Stimulated activated CD4-positive, alpha-beta T cell treated with anti-CD3 and anti-CD28 coated beads, TNF-alpha, amount 100 ng/mL, for 24 hours (primary cell): ENCODE measurements at places on chromosomes 13 and 19.
A peak's percentile ranks its signal among the peaks of the same experiment; 100 is the strongest.

DNA sequence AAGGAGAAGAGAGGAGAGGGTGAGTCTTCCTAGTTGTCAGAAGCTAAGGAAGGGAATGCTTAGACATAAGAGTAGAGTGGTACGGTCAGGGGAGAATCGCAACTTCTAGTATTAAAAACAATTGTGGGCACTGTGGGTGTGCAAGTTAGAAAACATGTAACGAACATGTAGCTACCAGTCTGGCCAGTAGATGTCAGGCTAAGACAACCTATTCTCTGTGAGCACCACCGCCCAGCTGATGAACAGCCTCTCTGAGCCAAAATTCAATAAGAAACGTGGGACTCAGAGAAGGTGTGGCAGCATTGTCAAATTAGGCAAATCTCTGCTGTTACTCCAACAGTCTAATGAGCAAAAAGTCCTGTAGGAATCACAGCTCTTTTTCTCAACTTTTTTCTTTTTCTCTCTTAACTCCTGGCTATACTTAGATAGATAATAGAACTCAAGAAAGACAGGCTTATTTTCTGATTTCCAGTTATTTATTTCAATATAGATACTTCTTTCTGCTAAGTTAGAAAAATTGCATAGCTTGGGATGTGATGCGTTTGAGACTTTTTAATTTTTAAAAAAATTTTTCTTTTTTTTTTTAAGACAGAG, 186.2 kb downstream of the USP12 start:
- peak; percentile 45 for DNase-seq

- DNase-seq = no peak
Observed at GRCh38 chr13:110109140-110109783, 197.7 kb downstream of the COL4A1 start.

DNA sequence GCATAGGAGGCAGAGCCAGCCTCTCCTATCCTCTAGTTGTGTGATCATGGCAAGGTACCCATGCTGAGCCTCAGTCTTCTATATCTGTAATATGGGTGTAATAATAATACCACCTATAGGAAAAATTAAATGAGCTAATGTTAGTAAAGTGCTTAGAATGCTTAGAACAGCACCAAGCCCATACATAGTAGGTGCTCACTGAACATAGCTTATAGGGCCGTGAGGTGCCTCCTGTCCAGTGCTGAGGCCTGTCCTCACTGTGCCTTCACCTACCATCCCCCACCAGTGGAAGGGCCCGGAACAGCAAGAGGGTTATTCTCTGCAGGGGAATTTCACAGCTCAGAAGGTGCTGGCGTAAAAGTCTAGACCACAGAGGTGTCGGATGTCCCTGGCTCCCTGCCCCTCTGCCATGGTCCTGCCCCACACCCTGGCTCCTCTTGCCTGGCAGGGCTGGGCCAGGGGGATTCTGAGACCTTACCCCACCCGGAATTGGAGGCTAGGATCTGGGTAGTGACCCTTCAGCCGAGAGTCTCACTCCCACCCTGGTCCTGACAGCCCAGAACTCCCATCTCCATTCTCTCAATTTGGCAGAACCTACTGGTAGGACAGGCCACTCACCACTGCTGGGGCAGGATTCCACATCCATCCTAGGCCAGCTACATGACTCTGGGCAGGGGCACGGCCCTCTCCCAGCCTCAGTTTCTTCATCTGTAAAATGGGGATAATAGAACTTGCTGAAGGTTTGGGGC, 2.2 kb upstream of the SCN1B start:
- no peak for DNase-seq

- DNase-seq = no peak
Observed at GRCh38 chr19:19403373-19403901, 2.0 kb upstream of the GATAD2A start.

- no peak for DNase-seq
Observed at GRCh38 chr19:33171916-33172359, 22.2 kb upstream of the LRP3 start.

GRCh38 chr13:20412691-20413355, 112.8 kb downstream of the CRYL1 start:
- DNase-seq = peak; percentile 28

- DNase-seq = no peak
Observed at GRCh38 chr13:28429685-28430290, 65.1 kb downstream of the FLT1 start.

DNA sequence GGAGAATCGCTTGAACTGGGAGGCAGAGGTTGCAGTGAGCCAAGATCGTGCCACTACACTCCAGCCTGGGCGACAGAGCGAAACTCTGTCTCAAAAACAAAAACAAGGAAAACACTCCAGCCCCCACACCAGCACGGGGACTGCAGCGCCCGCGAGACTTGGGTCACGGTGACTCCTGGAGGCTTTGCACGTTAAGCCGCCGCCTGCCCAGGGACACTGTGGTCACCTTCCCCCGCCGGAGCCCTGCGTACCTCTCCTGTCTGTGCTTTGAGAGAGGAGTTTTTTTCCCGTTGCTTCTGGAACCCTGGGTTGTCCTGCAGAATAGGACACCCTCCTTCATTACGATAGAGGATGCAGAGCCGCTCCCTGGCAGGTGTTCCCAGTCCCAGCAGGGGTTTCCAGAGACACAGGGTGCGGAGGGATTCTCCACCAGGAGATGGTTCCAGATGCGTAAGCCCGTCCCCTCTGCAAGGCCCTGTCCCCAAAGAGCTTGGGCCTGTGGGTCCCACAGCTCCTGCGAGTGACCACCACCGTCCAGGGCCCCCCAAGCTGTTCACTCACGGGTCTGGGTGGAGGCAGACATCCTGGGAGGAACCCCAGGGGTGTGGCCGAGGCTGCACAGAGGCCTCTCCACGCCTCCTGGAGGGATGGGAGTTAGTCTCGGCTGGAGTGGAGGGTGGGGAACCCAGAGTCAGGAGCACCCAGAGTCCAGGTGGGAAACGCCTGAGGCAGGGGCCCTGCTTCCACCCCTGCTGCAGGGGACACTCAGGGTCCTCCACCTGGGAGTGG, 42.8 kb upstream of the NDUFS7 start:
- no peak for DNase-seq

- DNase-seq = no peak
Observed at GRCh38 chr13:67437244-67437643, 207.1 kb upstream of the PCDH9 start.

- DNase-seq = no peak
Observed at GRCh38 chr13:50209631-50210030, 194.4 kb downstream of the KCNRG start.

DNA sequence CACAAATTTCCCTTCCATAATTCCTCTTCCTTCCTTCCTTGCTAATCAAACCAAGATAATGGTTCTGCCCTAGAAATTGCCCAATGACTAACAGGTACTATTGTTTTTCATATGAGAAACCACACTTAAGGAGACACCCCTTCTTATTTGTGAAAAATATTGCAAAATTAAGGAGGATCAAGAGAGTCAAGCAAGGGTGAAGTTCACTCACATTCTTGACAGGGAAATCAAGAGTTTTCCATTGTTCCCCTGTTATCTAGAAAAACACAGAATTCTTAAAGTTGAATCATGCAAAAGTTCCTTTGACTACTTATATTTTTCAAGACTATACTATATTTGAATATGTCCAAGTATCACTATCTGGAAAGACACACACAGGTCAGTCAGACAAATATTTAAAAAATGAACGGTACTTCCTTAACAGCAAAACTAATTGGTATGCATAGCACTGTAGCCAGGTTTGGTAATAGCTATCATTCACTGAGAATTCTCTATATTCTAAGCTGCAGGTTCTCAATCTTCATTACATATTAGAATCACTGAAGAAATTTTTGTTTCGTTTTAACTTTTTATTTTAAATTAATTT, 897.2 kb downstream of the DIAPH3 start:
- DNase-seq = no peak

DNA sequence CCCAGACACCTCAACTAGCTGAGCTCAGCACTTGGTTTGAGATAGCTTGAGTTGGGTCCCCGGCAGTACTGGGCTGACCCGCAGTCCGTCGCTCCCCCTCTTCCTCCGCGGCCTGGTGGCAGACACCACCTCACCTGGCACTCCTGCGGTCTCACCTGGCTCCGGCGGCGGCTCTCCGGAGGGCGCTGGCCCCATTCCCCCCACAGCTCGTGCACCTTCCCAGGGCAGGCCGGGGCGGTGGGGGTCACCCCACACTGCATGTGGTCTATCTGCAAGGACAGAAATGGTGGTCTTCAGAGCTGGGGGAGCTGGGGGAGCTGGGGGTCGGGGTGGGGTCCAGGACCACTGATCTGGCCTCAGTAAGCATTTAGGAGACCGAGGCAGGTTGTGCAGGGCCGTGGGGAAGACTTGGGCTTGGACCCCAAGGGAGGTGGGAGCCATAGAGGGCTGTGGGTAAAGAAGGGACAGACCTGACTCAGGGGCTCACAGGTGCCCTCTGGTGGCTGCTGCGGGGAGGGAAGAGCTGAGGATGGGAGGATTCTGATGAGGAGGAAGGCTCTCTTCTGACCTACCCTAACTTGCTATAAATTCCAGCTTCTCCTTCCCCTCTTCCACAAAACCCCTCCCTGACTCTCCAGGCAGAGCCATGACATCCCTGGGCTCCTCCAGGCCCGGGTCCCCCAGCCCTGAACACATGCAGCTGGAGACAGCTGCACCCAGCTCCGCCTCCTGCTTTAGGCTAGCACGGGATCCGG, 6.7 kb upstream of the PLIN4 start:
- DNase-seq = peak; percentile 72

DNA sequence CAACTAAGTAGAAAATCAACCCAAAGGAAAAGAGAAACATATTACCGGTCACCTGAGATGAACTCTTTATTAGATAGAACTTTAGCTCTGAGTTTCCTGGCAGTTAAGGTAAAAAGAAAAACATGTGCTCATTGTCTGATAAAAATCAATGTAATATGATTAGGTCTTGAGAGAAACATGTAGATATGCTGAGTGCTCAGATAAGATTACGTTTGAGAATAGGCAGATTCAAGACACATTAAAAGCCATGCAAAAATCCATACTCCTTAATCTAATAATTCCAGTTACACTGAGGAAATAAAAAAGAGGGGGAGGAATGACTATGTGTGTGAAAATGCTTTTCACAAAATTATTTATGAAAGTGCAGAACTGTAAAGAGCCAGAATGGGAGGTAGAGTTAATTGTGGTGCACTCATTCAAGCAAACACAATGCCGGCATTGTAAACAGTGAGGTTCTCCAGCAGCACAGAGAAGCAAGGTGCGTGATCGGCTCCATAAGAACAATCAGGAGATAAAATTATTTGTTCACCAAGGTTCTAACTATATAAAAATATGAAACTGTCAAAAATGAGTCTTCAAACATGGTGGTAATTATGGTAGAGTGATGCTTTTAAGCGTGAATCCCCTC, 88.8 kb downstream of the MBNL2 start:
- DNase-seq = no peak

GRCh38 chr19:46453661-46454060, 17.7 kb downstream of the PNMA8A start:
- no peak for DNase-seq

- no peak for DNase-seq
Observed at GRCh38 chr13:20069956-20070355, 90.9 kb downstream of the GJA3 start.

- DNase-seq = no peak
Observed at GRCh38 chr13:36804588-36804987, 14.4 kb upstream of the RFXAP start.

- DNase-seq = no peak
Observed at GRCh38 chr13:74586847-74587246, 452.6 kb upstream of the KLF12 start.

DNA sequence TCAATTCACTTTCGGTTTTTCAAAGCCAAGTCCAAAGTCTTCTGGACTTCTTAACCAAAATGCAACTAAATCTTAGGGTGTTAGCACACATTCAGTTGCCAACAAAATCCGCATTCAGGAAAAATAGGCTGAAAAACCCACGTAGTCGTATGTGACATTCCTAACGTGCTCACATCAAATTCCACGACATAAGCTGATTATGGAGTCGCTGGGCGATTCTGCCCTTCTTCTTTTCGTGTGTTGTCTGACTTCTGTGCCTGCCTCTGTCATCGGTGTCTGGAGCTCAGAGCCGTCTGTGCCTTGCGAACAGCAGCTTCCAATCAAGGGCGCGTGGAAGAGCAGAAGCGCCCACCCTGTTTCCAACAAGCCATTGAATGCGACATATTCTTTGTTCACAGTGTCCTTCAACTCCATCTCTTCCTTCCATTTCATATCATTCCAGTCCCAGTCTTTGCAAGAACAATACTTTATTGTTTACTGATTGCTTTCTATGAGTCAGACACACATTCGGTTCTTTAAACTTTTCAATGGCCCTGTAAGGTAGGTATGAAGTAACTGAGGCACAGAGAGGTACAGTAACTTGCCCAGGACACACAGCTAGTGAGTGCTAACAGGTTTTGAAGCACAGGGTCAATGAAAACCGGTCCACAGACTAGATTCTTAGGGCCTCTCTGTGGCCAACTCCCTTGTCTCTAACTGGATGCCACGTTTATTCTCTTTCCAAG, 8.2 kb upstream of the ZNF507 start:
- no peak for DNase-seq

DNA sequence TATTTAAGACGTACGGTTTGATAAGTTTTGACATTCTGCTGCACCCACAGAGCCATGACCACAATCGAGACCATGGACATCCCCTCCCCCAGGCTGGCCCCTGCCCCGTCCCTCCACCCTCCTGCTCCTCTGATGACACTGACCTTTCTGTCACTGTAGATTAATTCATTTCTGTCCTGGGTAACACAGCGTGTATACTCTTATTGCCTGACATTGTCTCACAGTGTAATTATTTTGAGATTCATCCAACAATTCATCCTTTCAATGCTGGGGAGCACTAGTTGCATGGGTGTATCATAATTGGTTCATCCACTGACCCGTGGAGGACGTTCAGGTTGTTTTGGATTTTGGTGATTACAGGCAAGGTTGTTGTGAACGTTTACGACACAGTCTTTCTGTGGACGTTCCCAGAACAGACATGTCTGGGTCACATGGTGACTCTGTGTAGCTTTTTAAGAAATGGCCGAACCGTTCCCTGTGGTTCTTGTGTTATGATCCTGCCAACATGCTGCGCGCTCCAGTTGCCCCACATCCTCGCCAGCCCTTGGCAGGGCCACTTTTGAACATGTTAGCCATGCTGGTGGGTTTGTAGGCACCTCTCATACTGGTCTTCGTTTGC, 41.9 kb downstream of the C13orf46 start:
- no peak for DNase-seq

DNA sequence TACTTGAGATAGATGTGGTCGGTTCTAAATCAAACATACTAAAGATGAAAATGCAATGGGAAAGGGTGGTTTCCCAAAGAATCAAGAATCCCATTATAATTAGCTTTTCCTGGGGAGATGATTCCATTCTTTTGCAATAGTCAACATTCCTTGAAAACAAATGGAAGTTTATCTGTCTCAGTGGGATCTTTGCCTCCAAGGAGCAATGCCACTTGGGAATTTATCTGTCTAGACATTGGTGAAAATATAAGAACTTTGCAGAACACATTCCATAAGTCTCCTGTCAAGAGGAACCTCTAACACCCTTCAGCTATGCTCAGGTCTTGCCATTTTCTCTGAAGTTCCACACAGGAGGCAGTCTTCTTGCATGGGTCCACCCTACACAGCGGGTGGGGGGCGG, 152.5 kb downstream of the KCTD12 start:
- DNase-seq = no peak

DNA sequence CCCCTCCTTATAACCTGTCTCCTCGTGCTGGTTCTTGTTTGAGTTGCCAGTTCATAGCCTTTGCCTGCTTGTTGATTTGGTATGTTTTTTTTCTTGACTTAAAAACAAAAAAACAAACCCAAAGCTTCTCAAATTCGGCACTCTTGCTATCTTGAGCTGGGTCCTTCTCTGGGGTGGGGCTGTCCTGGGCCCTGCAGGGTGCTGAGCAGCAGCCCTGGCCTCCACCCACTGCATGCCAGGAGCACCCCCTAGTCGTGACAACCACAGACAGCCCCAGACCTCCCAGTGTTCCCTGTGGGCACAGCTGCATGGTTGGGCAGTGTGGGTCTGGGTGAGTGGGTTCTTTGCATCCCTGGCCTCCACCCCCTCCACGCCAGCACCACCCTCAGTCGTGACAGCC, 27.8 kb downstream of the KDM4B start:
- DNase-seq = no peak
